ENCODE measurements at places on chromosomes 1 and 21.

DNA sequence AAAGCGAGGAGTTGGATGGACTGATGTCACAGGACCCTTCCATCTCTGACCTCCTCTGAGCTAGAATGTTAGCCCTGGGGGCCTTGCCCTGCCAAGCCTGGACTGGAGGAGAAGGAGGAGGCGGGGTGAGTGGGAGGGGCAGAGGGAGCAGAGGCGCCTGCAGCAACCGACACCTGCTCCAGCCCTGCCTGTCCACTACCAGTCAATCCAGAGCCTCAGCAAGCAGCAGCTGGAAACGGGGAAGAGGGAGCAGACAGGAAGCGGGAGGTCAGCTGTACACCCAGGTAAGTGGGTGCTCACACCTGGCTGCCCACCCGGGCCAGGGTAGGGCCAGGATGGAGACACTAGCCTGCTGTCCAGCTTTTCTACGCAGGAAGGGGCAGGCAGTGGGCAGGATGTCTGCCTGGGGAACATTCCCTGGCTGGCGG is at the start of gene IGFN1:
Gene IGFN1, plus strand, starts transcription at position 201 of the 428 bp plus-strand sequence. CDS start 2,470 bp downstream, outside the sequence.
- peak; percentile 64 for DNase-seq

DNA sequence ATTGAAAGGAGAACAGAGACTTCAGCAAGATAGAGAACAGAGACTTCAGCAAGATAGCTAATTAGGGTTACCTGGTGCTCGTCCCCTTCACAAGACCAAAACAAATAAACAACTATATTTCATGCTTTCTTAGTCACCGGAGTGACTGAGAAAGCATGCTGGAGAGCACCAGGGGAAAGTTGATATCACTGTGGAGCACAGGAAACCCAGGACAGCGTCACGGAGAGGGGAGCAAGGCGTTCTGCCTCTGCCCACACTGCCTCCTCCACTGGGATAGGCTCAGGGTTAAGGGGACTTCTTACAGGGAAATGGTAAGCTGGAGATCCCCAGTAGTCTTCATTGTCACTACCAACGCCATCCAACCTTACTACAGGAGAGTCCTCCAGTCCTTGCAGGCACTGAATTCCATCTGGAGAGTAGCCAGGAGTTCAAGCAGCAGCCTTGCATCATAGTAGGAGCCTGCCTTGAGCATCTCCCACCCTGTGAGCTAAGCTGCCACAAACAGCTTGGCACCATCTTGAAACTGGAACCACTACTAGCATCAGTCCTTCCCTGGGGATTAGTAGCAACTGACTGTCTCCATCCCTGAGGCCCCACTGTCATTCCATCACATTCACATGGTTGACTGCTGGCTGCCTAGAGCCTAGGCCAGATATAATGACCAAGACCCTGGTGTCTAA is 239.4 kb downstream of the PLPP3 start:
- no peak for DNase-seq

DNA sequence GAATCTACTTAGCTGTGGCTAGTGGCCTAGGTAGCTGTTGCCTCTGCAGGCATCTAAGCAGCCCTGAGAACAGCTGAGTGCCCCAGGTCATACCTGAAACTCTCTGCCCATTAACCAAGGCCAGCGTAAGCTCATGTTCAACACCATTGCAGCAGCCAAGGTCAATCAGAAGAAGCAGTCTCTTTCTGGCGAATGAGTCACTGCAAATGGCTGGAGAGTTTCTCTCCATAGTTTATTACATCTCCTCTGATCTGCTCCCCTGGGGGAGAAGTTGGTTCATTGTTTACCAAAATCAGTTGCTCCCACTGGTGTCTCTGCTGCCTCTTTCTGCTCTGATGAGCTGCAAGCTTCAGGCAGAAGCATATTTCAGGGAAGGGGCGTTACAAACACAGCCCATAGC is 6.9 kb upstream of the BCL9 start:
- DNase-seq, result no peak

- no peak for DNase-seq
Measured at GRCh38 chr1:200912737-200913407, 18.2 kb downstream of the INAVA start.

DNA sequence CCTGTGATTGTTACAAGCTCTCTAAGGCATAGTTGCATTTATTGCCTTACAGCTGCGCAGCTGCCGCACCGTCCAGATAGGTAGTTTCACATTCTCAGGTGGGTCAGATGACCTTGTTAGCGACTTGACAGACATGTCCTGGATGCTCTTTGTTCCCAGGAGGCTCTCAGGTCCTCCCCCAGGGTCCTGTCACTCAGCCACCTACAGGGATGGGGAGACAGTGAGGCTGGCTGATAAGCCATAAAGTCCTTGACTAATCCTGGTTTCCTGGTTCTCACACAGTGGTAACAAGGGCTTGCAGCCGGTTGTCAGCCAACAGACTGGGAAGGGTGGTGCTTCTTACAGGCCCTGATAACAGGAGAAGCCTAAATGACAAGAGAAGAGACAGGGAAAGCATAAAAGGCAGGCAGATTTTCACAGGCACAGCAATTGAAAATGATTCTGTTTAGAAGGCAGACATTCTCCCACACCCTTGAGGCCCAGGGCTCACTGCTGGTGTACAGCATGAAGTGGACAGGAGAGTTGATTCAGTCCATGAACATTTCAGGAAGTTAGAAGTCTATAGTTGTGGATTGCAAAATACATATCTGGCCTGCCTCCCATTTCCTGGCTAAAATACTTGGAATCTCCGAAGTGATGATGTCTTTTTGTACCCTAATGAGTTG is 2.9 kb downstream of the ARF1 start:
- DNase-seq, result no peak

GRCh38 chr1:104056786-104057185 is 307.1 kb downstream of the AMY1C start:
- DNase-seq, result no peak

DNA sequence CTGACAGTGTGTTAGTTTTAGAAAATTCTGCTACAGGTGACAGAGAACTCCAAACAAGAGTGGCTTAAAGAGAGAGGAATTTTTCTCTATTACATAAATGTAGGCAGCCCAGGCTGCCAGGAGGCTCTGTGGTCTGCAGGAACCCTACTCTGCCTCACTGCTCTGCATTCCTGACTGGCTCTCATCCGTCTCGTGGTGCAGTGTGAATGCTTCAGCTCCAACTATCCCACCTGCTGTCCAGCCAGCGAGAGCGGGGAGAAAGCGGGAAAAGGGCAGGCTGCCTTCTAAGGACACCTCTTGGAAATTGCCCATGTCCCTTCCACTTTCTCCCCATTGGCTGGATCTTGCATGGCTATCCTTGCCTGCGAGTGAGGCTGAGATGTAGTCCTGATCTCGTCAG is 131.3 kb downstream of the PEX14 start:
- no peak for DNase-seq

GRCh38 chr1:31772669-31773248 is 8.6 kb upstream of the ADGRB2 start:
- DNase-seq, result no peak

- no peak for DNase-seq
Measured at GRCh38 chr1:77220687-77221463, 1.6 kb upstream of the PIGK start.

- DNase-seq, result no peak
Measured at GRCh38 chr1:76666499-76666898, 200.8 kb upstream of the ST6GALNAC5 start.

GRCh38 chr1:21051177-21051825 is 125.4 kb downstream of the EIF4G3 start:
- DNase-seq, result no peak

DNA sequence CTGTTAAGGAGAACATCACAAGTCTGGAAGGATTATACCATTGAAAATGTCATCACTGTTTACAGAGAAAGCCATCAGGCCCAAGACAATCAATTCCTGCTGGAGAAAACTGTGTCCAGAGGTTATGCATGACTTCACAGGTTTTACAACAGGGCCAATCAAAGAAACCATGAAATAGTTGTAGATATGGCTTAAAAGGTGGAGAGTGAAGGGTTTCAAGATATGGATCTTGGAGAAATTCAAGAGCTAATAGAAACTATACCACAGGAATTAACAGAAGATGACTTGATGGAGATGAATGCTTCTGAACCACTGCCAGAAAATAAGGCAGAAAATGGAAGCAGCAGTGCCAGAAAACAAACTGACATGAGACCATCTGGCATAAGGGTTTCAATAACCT is 30.2 kb downstream of the USP1 start:
- no peak for DNase-seq

DNA sequence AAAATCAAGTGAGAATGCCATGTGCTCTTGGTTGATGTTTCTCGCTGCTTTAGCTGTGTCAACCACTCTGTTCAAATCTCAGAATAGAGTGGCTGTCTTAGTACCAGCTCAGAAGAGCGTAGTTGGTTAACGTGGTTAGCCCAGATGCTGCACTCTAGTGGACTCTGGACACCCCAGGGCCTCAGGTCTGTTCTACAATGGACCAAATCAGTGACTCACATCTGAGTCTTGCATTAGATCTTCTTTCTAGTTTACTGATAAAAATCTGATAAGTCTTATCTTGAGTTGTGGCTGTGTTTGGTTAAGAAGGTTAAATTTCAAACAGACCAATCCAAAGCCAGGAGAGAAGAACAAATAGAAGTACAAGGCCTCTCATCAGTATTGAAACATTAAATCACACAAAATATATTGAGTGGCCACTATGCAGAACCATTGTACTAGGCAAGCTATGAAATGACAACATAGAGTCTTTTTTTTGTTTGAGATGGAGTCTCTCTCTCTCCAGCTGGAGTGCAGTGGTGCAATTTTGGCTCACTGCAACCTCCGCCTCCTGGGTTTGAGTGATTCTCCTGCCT is 104.1 kb downstream of the NR5A2 start:
- DNase-seq, result no peak

- DNase-seq, result no peak
Measured at GRCh38 chr1:113191579-113192076, 118.6 kb downstream of the LRIG2 start.

DNA sequence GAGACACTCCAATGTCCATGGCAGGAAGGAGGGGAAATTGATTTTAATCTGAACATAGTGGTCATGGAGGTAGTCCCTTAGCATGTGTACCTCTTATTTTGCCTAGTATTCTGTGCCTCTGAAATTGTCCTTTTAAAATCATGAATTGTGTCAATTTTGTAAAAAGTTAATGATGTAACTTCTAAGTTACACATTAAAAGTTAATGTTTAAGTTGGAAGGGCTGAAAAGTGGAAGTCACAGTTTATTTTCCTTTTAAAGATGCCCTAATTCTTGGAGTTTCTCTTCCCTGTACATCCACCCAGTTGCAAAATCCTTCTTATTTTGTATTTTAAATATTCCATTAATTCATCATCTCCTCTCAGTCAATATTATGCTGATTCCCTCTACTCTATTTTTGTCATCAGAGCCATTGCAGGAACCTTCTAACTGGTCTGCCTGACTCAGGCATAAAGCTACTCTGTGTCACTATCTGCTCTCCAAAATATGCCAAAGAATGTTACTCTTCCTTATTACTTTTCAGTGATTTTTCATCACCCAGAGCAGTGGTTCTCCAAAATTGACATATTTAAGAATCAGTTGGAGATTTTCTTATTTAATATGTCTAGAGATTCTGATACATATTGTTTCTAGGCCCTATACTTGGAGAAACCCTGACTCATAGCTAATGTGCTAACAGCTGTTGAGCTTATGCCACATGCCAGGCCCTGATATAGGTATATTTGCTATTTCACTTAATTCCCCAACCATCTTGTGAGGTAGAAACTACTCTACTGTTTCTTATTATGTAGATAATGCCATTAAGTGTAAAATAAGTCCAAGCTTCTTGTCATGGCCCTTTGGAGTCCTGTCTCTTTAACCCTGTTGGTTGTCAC is 5.1 kb downstream of the HOOK1 start:
- DNase-seq, result no peak

DNA sequence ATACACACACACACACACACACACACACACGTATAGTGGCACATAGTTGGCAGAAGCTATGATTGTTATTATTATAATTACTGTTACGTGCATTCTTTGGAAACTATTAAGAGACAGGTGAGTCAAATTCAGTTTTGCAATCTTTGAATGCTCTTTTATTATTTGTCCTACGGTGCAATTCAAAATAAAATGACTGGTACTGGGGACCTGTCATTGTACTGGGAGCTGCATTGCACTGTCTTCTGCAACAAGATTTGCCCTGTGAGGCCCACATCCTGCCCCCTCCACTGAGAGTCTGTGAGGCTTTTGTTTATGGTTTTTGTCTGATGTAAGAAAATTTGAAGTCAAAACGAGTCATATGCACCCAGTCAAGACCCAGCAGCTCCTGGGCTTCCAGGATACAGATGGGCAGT is 1.9 kb downstream of the LY9 start:
- DNase-seq, result no peak

GRCh38 chr1:167751676-167752075 is 29.9 kb downstream of the MPZL1 start:
- no peak for DNase-seq

DNA sequence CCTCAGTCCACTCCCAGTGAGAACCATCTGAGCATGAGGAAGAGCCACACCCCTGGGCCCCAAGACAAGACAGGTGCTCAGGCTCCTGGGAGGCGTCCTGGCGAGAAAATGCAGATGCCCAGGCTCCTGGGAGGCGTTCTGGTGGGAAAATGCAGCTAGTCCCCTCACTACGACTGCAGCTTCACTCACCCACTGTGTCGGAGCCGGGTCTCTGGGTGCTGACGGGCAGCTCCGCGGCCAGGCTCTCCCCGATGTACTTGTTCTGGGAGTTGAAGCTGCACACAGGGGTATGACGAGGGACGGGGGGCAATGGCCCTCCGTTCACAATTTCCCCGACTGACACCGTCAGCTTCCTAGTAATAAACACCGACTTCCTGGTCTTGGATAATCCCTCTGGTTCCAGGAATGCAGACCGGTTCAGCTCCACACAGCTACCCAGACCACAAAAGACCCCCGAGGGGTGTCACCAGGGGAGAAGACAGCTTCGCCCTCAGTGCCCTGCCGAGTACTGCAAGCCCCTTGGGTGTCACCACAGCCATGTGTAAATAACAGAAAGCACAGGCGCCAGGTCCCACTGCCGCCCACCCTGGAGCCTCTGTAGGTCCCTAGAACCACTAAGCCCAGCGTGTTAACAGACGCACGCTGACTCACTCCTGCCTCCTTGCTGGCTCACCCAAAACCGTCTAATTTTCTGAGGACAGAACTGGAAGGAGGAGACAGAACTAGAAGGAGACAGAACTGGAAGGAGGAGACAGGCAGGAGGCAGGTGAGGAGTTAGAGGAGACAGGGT is 19.5 kb downstream of the MCM3AP start:
- DNase-seq, result no peak

- no peak for DNase-seq
Measured at GRCh38 chr1:151002051-151002450, 4.7 kb downstream of the MINDY1 start.

GRCh38 chr1:54413295-54413694 is 7.1 kb upstream of the SSBP3 start:
- peak; percentile 78 for DNase-seq

Data from SHP77 (cell line).